ENCODE measurements at places on chromosomes 11 and 22.

DNA sequence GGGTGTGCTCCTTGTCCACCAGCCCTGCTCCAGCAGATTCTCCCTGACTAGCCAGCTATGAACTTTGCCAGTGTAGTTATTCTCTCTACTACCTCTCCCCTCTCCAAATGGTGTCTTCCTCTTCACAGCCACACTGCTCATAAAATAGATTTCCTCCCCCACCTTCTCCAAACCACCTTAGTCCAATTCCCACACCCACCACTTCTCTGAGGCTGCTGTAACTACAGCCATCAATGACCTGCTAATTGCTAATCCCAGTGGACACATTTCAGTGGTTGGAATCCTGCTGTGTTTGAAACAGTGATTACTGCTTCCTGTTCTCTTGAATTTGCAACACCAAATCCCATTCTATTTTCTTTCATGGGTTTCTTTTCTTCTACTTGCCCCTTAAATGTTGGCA, 23.4 kb downstream of the SYT9 start:
- no peak for DNase-seq

DNA sequence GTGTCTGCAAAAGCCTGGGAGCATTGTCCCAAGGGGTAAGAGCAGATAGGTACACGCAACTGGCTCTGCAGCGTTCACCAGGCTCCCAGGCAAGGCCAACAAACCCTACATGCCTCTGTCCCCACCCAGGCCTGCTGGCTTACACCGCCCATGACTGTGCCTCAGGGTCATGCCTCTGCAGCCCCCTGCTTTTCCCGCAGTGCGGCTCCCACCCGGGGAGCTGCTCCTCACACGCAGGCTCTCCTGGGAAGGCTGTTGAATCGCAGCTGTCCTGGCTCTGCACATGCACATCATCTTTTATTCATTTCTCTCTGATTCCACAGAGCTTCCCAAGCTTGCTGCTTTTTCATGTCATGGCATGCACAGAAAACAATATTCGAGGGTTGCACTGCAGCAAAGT, 29.2 kb upstream of the B3GAT1 start:
- no peak for DNase-seq

- no peak for DNase-seq
Measured at GRCh38 chr11:134883484-134883883, 471.4 kb upstream of the B3GAT1 start.

- no peak for DNase-seq
Measured at GRCh38 chr11:86469491-86470388, 95.1 kb downstream of the CCDC81 start.

DNA sequence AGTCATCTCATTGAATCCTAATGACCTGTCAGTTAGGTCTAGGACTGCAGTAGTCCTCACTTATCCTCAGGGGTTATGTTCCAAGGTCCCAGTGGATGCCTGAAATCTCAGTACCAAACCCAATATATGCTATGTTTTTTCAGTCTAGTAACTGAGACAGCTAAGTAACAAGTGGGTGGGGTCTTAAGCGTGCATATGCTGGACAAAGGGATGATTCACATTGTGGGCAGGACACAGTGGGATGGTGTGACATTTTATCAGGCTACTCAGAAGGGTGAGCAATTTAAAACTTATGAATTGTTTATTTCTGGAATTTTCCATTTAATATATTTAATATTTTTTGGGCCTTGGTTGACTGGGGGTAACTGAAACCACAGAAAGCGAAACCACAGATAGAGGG, 29.0 kb downstream of the DDX10 start:
- no peak for DNase-seq

GRCh38 chr22:33188326-33188725, 130.1 kb upstream of the SYN3 start:
- DNase-seq, result no peak

- DNase-seq, result no peak
Measured at GRCh38 chr22:22693531-22693884, 49.1 kb downstream of the GGTLC2 start.

DNA sequence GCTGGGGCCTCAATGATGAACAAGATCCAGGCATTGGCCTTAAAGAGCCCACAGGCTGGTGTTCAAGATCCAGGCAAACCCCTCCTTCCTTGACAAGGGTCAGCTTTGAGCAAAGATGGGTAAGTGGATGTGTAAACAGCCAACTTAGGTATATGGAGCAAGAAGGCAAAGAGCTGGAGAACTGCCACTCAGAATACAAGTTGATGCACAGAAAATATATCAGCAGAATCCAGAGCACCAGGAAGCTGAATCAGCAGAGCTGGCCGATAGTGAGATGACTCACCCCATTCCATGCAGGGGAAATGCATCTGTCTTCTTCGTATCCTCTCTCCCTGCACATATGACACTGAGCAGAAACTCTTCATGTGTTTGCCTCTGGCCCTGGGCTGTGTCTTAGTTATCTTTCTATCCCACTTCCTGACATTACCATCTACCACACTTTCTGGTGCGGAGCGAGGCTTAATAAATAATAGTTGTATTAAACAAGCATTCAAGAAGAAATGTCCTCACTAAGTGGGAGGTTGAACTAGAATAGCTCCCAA, 57.8 kb downstream of the ENDOD1 start:
- DNase-seq, result peak; percentile 72

- no peak for DNase-seq
Measured at GRCh38 chr22:47672526-47672925, 910.1 kb downstream of the TBC1D22A start.
